Pancreas (tissue), 10 donors: ENCODE measurements at places on chromosomes 6 and 20. TPM values are rescaled to one million over a fixed set of nuclear protein-coding genes. Genes with fewer than 3 reads are reported as not detected.

DNA sequence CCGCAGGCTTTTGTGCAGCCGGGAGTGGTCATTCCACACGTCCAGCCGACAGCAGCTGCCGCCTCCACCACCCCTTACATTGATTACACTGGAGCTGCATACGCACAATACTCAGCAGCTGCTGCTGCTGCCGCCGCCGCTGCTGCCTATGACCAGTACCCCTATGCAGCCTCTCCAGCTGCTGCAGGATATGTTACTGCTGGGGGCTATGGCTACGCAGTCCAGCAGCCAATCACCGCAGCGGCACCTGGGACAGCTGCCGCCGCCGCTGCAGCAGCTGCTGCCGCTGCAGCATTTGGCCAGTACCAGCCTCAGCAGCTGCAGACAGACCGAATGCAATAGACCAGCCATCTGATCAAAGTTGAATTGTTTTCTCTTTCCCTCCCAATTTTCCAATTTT lies 10.6 kb downstream of the RBM24 start:
- DNase-seq = no peak

DNA sequence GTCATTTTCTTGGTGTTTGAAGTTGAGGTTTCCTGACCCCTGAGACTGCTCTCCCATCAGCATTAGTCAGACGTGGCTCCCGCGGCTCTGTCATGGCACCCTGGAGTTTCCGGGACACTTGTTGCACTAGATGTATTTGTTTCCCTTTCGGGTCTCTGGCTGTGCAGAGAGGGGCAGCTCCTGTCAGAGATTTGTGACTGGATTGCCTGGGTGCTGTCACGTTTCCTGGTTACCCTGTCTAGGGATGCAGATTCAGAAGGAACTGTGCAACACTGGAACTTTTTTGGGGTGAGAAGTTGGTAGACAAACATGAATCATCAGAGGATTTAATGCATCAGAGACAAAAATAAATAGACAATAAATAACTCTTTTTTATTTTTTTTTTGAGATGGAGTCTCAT lies 431.8 kb upstream of the MAN1A1 start:
- no peak for DNase-seq

DNA sequence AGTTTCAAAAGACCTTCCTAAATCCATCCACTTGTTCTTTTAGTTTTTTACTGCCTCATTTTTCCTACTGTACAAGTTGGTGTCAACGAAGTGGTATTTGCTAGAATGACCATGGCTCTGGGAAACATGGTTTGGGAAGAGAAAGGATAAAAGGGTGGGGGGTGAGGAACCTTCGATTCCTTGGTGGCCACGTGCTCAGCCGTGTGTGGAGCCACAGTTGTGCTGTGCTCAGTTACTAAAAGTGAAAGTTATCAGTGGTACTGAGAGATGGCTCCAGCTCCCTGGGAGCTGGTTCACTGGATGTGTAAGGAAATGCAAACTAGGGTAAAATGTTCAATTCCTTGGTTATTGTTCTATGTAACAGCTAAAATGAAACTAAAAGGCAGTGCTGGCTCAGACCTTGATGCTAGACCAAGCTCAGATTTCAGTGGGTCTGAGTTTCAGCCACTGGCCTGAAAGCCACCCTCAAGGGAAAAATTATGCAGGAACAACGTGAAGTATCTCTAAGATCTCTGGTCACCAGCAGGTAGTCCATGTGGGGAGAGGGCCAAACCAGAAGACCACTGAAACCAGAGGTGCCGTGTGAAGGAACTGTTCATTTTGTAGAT lies 7.4 kb upstream of the SLC22A2 start:
- no peak for DNase-seq

DNA sequence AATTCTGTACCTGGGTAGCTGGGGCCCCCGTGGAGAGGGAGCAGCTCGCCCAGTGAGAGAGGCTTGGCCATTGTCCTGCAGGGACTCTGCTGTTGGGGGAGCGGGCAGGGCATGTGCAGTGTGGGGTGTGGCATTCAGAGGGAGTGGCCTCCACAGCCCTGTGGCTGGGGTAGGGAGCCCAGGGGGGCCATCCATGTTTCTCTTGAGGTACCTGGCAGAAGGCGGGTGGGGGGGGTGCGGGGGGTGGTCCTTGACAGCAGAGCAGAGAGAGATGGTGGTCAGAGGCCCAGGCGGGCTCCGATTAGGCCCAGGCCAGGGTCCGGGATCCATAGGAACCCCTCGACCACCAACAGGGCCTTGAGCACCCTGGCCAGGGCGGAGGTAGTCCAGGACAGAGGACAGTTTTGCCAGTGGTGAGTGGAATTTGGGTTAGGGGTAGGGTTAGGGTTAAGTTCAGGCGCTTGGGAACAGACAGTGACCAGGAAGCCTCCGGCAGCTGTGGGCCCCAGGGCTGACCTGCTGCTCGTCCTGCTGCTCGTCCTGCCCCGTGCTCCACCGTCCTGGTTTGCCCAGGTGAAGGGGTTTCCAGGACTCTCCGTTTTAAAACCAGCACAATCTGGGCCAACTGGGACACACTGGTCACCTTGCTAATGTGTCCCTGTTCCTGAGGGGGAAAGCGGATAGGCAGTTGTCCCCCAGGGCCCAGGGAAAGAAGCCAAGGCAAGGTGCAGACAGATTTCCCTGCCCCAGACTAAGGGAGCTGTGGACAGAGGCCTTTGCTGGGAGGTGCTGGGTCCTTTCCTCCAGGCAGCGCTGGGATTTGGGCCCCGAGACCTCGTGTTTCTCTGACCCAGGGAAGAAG lies 24.8 kb upstream of the MYT1 start:
- peak; percentile 48 for DNase-seq

The SLC17A2 gene
- not detected for total RNA-seq

DNA sequence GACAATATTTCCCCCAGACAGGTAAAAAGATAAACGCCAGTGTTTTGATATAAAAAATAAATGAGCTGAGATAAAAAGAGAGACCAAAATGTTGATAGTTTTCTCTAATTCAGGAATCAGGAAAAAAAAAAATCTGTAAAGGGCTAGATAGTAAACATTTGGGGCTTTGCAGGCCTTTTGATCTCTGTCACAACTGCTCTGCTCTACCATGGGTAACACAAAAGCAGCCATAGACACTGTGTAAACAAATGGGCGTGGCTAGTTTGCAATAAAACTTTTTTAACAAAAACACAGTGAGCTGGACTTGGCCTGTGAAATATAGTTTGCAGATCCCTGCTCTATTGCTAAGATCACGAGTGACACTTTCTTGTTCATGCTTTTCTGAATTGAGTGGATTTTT lies 219.1 kb upstream of the STXBP5 start:
- no peak for DNase-seq

DNA sequence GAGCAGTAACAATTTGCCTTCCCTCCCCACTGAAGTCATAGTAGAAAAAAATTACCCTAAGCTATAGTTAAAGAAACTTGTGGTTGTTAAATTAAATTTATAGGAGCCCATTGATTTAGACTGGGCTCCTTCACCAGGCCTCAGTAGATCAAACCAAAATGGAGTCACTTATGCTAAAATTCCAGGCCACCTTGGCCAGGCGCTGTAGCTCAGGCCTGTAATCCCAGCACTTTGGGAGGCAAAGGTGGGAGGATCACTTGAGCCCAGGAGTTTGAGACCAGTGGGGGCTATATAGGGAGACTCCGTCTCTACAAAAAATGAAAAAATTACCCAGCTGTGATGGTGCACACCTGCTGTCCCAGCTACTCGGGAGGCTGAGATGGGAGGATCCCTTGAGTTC lies 15.0 kb upstream of the GMNN start:
- no peak for DNase-seq

The NDUFAF4 gene
- 13.5 TPM for total RNA-seq

The ATAT1 gene
- 6.8 TPM for total RNA-seq

DNA sequence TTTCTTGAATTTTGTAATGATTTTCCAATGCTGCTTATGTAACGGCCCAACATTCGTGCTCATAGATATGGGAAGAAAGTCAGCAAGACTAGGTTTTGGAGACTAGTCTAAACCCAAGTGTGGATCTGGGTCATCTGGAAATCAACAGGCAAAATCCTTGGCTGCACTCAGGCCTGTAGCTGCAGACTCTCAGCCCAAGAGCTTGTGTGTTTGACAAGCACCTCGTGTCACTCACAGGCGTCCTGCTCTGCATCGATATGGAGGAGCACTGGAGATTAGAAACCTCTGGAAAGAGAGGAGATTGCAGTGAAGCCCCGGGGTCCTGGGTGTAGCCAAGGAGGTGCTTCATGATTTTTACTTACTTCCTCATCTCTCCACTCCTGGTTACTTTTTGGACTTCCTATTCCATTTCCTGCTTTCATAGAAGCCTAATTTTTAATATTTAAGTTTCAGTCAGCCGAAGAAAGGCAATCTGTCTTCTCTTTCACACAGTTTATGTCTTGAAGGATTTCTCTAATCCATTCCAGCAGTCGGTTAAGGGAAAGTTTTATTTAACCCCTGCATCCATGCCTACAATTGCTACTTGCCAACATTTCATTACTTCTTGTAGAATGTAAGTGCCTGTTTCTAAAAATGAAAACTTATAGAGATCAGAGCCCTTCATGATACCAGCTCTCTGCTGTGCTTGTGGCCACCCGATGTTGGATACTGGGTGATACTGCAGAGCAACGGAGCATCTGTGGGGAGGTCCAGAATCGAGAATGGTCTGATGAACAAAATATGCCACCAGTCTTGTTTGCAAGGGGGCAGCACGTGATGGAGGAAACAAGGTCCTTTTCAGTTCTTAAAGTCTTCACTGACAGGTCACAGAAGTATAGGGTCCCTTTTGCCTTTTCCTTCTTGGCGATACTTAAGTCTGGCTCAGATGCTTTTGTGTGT lies 296.3 kb downstream of the QKI start:
- no peak for DNase-seq

The BCAS1 gene
- total RNA-seq = 0.52 TPM

DNA sequence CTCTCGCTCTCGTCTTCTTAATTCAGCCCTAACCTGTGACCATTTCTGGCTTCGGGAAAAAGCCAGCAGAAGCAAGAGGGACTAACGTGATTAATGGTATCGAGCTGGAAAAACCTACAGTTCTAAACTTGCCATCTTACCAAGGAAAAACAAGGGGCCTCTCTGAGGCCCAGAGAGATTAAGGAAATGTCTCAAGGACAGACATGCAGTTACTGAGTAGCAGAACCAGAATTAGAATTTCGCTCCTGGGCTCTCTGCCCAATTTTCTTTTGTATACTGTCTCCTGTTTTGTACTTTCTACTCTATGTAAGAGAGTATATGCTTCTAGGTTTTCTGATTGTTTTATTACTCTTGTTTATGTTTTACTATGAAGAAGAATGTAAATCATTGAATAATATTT lies 67.8 kb upstream of the LTV1 start:
- no peak for DNase-seq

GRCh38 chr6:121443971-121444541 lies 8.6 kb downstream of the GJA1 start:
- no peak for DNase-seq

The PPP1R18 gene
- 7.4 TPM for total RNA-seq

The PSMA7 gene
- 77.4 TPM for total RNA-seq

DNA sequence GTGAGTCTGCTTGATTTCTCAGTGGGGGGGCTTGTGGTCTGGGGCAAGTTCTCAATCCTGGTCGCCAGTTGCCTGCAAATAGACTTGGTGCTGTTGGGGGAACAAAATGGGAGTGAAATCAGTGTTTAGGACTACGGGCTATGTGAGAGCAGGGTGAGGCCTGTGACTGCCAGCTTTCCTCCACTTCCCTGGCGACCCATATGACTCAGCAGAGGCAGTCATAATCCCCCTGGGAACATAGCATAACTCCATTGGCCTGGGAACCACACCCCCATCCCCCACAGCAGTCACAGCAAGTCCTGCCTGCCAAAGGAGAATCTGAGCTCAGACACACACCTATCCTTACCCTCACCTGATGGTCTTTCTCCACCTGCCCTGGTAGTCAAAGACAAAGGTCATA lies 387.9 kb downstream of the LMBRD1 start:
- no peak for DNase-seq

DNA sequence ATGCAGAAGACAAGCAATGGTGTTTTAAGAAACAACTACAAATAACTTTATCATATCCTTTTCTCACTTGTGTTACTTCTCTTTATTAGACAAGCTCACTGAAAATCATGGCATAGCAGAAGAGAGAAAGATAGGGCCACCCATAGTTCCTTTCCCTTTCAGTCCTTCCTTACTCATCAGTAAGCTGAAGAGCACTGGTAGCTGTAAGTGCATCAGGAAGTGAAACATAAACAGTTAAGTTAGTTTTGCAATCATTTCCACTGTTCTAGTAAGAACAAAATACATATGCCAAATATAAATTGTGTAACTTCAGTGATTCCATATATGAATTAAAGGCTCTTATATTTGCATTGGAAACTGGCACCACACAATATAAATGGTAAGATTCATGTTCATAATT lies 220.1 kb downstream of the HACE1 start:
- DNase-seq = no peak

GRCh38 chr6:112296122-112296521 lies 41.8 kb upstream of the LAMA4 start:
- DNase-seq = no peak

GRCh38 chr20:47111576-47111975 lies 216.9 kb downstream of the EYA2 start:
- DNase-seq = no peak

The PPP1R3G gene
- total RNA-seq = 0.09 TPM

The LBP gene
- 0.16 TPM for total RNA-seq

DNA sequence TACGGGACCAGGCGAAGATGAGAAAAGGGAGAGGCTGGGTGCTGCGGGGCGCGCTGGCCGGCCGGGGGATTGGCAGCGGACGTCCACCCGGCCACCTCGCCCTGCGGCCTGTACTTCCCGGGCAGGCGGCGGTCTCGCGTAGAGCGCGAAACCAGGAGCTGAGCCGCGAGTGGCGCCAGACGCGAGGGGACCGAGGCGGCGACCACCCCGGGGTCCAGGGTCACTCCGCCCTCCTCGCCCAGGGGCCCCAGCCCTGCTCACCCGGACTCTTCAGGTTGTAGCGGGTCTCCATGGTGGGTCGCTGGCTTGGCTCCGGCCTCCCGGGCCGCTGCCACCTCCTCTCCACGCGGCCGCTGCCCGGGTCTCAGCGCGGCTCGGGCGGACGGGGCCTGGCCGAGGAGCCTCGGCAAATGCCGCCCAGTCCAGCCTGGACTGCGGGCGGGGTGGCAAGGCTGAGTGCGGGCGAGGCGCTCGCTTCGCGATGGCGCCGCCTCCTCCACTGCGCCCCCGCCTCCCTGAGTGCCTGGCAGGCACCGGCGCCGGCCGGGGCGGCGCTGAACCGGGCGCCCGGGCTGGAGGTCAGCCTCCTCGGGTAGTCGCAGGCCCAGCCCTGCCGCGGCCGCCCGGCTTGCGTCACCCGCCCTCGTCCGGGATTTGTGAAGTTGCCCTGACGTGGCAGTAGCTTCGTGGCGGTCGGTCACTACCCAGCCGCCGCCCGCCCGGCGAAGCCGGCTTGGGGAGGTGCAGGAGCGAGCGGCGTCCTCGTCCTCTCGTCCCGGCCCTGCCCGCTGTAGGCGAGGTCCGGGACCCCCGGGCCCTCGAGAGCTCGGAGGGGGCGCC lies at the start of gene UBE2J1:
Gene UBE2J1 (minus strand): TSS at position 445 of the 840 bp plus-strand sequence. CDS start 153 bp downstream, at position 292.
- DNase-seq = peak; percentile 93
